Activated CD8-positive, alpha-beta memory T cell treated with anti-CD3 and anti-CD28 coated beads for 4 hours (primary cell): ENCODE measurements at places on chromosomes 12 and 14.

- no peak for DNase-seq
These were observed 185.5 kb upstream of the FAR2 start for GRCh38 chr12:28963554-28963953.

DNA sequence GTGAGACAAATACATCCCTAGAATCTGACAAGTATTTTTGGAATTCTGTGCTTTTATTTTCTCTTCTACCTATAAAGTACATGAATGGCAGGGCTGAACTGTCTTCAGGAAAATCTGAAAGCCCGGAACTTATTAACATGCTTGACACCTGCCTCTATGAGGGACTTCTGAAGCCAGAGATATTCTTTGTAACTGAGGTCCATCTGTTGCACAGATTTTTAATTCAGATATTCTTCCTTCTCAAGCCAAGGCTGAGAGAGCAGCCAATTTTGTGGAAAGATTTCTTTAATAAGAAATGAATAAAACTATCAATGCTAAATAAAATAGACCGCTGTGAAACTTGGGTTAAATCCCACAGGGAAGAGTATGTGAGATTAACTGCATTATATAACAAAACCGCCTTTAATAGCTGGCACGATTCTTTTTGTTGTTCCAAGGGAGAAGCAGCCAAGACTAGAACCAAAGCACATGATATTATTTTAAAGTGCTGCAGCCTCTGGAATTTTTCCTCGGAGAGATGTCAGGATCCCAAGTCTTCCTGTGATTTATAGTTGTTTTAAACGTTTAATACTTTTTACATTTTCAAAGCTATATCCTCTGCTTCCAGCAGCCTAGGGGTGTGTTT lies 148.9 kb downstream of the CRADD start:
- no peak for DNase-seq

DNA sequence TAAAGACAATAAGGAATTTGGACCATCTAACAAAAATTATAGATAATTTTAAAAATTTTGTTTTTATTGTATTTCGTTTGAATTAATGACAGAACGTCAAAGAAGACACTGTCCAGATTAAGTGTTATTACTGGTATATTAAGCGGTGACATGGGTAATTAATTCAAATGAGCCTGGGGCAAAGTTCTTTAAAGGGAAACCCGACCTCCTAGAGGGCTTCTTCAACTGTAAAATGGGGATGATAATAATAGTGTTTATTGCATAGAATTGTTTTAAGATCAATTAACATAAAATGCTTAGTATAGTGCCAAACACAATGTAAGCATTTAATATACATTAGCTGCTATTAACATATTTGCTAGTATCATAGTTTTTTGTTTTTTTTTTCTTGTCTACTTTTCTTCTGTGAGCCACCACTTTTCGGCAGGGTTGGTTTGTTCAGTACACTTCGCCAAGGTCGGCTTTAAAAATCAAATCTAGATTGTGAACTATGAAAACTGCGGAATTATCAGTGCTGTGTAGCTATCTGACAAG lies 514 bp upstream of the LARP4 start:
- no peak for DNase-seq

DNA sequence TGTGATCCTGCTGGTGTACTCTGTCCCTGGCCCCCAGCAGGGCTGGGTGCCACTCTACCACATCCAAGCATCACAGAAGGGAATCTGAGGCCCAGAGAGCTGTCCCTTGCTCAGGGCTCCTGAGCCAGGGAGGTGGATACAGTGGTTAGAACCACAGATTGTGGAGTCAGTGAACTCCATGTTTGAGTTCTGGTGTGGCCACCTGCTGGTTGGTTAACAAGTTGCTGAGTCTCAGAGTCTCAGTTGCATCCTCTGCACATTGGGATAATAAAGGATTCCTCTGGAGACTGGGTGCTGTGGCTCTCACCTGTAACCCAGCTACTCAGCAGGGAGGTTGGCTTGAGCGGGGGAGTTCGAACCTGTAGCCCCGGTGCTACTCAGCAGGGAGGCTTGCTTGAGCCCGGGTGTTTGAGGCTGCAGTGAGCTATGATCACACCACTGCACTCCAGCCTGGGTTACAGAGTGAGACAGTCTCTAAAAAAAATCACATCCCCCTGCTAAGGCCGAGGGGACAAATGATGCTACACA lies 39.4 kb downstream of the MVK start:
- DNase-seq = no peak

- no peak for DNase-seq
These were observed 5.5 kb upstream of the TC2N start for GRCh38 chr14:91872517-91873470.

DNA sequence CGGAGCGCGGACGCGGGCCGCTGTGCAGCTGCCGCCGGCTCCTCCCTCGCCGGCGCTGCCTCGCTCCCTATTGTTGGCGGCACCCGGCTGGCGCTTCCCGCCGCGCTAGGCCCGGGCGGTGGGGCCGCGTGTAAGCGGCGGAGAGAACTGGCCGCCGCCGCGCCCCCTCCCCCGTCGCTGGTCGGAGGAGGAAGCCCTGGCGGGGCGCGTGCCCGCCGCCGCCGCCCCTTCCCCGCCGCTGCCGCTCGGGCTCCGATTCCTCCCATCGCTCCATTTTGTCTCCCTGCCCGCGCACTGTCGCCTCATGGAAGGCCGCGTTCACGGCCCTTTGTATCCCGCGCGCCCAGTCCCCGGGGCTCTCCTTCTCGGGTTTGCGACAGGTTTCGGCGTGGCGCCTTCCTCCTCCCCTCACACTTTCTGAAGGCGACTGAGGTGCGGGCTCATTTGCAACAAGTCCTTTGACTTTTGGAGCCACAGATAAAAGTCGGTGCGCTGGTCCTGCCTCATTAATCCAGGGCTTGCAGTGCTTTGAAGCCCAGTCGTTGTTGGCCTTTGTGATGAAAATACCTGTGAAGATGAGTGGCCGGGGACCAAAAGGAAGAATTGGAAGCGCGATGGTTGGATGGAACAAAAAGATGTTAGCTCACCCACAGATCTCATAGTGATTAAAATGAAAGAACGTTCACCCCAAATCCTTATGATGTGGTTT lies 707 bp downstream of the CPSF6 start:
- no peak for DNase-seq

DNA sequence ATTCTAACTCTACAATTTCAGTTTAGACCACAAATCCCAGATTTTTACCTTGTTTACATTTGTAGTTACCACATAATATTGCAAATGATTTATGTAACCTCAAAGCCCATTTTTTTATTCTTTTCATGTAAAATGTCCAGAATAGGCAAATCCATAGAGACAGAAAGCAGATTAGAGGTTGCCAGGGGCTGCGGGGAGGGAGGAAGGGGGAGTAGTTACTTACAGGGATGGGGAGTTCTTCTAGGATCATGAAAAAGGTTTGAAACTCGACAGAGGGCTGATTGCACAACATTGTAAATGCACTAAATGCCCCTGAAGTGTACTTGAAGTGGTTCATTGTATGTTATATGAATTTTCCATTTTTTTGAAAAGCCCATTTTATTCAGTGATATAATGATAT lies 66.5 kb downstream of the PPP2R5C start:
- no peak for DNase-seq

GRCh38 chr12:94590428-94590827 lies 59.9 kb downstream of the TMCC3 start:
- no peak for DNase-seq

DNA sequence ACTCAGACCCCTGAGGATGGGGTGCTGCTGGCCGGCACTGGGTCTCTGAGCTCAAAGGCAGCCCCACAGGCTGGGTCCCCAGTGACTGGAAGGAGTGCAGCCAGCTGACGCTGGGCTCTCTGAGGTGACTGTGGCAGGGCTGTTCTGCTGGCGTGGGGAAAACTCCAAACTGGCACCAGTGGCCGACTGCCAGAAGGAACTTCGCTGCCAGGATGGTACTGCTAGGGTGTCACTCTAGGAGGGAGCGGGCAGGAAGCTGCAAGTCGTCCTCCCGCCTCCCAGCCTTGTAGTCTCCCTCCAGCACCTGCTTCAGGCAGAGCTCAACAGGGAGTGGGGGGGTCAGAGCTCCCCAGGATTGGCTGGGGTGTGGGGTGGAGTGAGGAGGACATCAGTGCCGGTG lies 41.3 kb downstream of the CDC42BPB start:
- DNase-seq = no peak

GRCh38 chr14:25150934-25151790 lies 101.2 kb upstream of the STXBP6 start:
- no peak for DNase-seq

- DNase-seq = no peak
These were observed 39.4 kb upstream of the ANO4 start for GRCh38 chr12:100755186-100755585.

DNA sequence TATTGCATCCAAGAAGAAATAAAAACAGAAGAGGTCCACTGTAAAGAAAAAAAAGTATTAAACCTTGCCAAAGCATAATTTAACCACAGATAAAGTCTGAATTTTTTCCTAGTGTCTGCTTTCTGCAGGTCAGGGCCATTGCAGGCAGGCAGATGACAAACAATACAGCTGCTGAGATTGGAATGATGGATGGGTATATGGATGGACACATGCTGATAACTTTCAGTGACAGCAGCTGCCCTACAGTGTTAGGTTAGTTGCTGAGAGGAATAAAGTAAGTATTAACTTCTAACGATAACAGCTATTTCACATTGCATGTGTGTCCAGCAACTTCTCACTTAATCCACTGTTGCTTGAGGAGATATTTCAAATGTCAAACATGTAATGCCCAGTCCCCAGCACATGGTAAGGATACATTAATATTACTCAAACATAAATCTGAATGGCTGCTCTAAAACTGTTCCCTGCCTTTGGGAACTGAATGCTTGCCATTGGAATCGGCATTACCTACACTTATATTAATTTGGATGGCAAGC lies 515.3 kb downstream of the RMST start:
- no peak for DNase-seq

GRCh38 chr14:81473456-81474147 lies 60.1 kb downstream of the SEL1L start:
- DNase-seq = no peak

DNA sequence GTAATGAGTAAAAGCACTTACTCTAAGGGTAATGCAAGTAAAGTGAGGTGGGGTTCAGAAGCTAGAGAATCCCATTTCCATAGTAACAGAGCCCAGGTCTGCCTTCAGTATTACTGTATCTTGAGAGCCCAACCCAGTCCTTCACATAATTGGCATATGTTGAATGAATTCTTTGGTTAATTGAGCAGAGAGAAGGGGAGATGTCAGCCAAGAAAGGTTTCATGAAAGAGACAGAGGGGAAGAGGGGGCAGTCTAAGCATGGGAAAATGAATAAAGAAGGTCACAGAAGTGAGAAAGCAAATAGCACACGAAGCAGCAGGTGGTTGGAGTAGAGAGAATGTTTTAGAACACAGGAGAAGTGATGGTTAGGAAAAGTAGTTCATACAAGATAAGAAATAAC lies 371.1 kb downstream of the SEC23A start:
- DNase-seq = no peak

DNA sequence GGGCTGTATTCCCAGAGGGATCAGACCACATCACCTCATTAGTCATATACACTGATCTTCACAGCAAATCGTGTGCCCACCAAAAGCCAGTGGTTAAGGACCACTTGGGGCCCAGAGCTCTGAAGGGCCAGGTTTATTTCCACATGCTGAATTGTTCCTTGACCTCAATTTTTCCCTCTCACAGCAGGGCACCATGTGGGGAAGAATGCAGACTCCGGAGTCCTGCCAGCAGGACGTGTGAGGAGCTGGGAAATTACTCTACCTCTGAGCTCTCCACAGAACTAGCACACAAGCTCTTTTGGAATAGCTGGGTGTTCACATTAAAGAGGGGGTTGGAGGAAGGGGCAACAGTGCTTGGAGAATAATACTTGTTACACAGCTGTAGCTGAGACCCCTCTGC lies 57.6 kb upstream of the SEL1L start:
- no peak for DNase-seq

DNA sequence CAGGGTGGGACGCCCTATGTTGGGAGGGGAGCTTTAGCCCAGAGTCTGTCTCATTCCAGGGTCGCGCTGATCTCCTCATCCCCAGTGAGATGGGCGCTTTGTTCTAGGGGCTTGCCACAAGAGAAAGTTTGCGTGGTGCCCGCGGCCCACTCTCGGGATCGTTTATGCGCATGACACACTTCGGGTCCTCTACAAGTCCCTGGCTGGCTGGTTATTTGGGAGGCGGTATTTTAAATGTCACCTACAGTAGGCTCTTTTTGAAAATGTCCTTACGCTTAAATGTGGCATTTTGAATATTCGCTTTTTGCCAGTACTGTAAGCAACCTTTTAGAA lies 541 bp downstream of the GOLT1B start:
- DNase-seq = peak; percentile 5

DNA sequence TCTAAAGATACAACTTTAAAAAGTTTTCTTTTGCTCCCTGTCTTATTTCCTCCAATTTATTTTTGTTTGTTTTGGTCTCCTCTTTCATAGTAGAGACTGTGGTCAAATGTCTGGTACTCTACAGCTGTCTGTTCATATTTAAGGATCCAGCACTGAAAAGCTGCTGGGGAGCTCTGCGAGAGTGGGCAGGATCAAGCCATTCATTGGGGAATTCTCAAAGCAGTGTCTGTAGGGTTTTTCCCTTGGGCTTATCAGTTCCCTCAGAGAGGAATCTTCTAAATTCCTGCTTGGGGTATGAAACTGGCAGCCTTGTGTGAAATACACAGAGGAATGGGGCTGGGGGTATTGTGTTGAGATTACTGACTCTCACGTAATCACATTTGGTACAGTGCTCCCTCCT lies 52.3 kb downstream of the FNTB start:
- no peak for DNase-seq

DNA sequence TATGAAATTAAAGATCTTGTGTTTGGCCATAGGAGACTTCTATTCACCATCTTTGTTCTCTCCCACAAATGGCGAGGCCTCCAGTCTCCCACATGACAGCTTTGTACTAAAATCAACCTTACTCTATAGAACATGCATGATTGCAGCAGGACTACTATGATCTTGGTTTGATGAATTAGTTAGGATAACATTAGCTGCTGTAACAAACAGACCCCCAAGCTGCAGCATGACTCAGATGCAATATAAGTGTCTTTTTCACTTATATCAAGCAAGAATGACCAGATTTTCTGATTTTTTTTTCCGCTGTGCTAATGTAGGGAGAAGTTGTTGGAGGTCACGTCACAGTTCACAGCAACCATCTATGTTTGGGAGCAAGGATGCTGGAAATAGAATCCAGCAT lies 10.8 kb upstream of the OAS3 start:
- no peak for DNase-seq

GRCh38 chr14:71597955-71598660 lies 334.1 kb upstream of the RGS6 start:
- DNase-seq = no peak

DNA sequence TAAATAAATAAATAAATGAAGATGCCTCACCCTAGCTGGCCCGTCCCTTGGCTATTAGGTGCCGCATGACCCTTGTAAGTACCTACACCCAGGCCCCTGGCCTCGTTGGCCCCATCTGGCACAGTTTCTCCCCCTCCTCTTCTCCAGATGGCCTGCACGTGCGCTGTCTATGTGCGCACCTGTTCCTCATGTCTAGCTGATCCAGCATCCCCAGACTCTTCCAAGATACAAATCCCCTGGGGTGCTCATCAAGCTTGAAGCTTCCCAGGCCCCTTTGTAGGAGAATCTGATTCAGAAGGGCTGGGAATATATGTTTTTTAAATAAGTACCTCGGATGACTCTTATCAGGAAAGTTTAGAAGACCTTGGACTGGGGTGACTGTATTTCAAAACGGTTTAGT lies 133.3 kb downstream of the CHST11 start:
- DNase-seq = no peak

- DNase-seq = no peak
These were observed 68.5 kb upstream of the FUT8 start for GRCh38 chr14:65344011-65344410.

- no peak for DNase-seq
These were observed 67.2 kb downstream of the WDR20 start for GRCh38 chr14:102206918-102207317.
